NB4 (cell line): ENCODE measurements at places on chromosomes 2 and 18.

- DNase-seq, result peak; percentile 68
Measured at GRCh38 chr2:119049968-119050704, 108.1 kb downstream of the MARCO start.

DNA sequence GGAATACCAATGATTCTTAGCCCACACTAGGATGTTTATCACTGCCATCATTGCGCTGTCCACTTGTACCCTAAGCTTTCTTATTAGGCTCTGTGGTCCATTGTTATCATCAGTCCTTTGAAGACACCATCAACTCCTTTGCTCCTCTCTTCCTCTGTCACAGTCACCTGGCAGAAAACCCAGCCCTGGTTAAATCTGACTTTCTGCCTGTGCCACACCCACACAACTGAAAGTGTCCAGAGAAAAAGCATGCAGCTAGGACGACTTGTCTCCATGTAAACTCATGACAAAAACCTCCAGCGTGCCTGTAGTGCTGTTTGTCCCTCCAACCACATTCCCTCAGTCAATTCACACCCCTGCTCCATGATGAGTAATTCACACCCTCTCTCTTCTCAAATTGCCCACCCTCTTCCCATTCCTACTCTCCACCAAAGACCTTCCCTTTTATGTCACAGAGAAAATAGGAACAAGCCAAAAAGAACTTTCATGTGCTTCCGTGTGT, 297.4 kb upstream of the MGAT5 start:
- DNase-seq, result no peak

DNA sequence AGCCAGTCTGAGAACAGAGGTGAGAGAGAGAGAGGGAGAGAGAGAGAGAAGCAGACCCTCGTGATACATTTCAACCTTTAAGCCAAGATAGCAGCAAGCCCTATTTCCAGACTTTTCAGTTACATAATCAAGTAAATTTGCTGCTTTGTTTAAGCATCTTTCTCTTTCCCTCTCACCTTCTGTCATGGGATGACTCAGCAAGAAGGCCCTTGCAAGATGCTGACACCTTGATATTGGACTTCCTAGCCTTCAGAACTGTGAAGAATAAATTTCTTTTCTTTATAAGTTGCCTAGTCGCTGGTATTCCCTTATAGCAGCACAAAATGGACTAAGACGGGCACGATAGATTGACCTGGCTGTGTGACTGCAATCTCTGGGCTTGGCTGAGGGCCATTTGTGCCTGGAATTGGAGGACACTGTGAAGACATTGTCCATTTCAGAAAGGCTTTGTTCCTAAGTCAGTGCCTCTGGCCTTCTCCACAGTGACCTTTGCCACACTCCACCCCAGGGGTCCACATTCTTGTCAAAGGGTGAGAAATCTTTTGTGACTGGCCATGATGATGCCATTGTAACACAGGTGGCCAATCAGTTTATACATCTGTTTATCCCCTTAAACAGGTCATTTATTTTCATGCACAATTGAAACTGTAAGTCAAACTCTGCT, 51.3 kb upstream of the ITSN2 start:
- DNase-seq, result no peak

DNA sequence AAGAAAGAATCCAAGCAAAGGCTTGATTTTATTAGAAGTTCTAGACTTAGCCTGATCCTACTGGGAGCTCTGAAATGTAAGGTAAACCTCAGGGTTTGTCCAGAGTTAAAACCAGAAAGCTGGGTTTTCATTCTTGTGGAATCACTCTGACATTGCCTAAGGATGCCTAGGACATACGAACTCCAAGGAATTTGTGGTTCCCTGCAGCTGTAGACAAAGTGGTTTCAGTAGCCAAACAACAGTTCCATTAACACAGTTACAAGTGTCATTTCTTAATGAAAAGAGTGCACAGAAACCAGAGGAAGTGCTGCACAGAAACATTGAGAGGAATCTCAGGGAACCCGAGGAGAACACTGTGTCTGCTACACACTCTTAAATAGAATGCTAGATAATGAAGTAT, 221.4 kb upstream of the ST6GAL2 start:
- DNase-seq, result no peak

- no peak for DNase-seq
Measured at GRCh38 chr2:211435331-211435730, 878.9 kb downstream of the CPS1 start.

DNA sequence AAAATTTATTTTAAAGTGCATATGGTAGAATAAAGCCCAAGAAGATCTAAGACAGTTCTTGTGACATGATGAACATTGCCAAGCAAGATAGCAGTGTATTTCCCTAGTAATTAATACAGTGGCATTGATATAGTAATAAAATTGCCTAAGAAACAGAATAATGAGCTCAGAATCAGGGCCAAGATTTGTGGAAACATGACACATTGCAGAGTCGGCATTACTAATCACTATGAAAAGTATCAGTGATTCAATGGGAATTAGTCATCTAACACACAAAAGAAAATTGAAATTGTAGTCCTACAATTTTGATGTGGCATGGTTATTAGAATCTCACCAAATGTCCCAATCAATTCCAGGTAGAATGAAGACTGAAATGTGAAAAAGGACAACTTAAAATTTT, 243.0 kb upstream of the CYRIA start:
- no peak for DNase-seq

DNA sequence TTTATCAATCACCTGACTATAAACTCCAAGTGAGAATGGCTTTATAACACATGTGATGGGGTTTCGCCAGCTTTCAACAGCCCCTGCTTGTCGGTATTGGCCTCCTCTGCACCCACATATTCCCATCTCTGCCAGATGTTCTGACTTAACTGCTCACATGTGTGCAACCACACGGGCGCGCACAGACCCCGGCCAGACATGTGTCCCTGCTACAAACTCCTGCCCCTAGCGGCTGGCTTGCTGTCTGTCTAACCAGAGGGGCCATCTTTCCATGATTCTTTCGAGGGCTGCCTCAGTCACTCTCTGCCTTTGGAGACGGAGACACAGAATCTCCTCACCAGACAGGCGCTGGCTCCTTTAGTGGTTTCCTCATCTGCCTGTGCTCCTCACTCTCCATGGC, 15.3 kb downstream of the STON1 start:
- no peak for DNase-seq

GRCh38 chr2:218193701-218194100, 23.3 kb upstream of the ARPC2 start:
- no peak for DNase-seq

DNA sequence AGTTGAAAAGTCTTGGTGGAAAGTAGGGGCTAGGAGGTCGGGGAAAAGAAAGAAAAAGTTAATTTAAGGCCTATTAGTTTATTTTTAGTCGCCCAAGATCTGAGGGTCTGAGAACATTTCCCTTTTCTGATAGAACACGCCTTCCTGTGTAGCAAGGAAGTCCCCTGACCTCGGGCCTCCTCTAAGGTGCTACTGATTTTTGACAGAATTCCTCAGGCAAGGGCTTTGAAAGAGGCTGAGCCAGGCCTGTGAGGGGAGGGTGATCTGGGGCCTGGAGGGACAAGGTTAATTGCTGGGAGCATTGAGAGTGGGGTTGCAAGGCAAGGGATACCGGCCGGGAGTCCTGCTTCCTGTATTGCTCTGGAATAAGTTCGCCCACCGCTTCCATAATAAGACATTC, 131.4 kb upstream of the MYCN start:
- no peak for DNase-seq

- DNase-seq, result no peak
Measured at GRCh38 chr2:171316220-171316619, 117.6 kb downstream of the METTL8 start.

DNA sequence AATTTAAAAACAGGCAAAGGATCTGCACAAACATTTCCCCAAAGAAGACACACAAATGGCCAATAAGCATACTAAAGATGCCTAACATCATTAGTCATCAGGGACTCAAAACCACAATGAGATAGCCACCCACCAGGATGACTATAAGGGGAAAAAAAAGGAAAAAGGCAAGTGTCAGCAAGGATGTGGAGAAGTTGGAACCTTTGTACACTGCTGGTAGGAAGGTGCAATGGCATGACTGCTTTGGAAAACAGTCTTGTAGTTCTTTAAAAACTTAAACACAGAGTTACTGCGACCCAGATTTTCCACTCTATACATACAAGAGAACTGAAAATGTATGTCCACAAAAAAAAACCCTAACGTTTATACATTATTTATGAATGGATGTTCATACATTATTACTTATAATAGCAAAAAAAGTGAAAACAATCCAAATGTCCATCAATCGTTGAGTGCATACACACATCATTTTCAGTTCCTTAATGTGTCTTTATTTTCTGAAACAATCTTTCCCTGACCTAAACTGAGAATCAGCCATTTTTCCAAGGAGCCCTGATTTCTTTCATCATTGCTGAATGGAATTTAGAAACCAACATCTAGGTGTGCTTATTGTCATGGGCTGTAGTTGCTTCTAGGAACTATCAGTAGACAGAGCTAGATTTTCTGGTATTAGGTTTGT, 64.7 kb upstream of the TLK1 start:
- peak; percentile 55 for DNase-seq

DNA sequence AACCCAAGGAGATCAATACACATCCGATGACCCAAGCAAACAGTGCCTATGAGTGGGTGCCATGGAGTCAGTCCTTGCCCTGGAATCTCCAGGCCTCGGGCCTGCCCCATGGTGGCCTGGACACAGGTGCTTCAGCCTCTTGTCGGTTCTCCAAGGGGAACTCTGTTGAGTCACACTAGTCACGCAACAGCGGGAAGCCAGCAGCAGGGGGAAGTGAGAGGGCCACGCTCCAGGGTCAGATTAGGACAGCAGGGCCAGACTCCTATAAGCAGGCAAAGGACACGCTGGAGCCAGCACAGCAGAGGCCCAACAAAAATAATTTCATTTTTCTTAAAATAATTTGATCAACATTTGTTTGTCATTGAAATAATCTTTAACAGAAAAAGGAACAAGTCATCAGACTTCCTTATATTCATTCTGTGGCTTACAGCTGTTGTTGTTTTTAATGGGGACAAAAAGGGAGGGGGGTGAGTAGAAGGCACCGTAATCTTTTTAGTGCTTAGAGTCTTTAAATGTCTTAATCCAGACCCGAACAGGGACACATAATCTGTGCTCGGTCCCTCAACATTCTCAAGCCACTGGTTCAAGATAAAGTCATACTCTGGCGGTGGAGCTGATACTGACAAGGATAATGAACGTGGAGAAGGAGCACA, 16.4 kb upstream of the ARMC9 start:
- DNase-seq, result peak; percentile 95

DNA sequence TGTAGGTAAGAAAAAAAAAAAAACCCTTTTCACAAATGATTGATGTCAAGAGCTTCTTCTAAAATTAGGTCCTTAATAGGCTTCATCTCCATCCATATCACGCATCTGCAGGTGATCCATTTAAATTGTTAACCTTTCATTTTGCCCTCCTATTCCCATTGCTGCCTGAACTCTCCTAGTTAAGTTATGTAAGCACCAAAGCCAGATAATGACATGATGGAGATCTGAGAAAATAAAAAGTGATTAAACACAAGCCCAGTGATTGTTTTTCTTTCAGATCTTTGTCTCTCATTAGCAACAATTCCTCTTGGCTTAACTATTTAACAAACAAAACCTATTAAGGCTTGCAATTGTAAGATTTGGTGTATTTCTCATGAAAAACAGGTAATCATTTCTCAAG, 20.0 kb downstream of the LANCL1 start:
- no peak for DNase-seq

DNA sequence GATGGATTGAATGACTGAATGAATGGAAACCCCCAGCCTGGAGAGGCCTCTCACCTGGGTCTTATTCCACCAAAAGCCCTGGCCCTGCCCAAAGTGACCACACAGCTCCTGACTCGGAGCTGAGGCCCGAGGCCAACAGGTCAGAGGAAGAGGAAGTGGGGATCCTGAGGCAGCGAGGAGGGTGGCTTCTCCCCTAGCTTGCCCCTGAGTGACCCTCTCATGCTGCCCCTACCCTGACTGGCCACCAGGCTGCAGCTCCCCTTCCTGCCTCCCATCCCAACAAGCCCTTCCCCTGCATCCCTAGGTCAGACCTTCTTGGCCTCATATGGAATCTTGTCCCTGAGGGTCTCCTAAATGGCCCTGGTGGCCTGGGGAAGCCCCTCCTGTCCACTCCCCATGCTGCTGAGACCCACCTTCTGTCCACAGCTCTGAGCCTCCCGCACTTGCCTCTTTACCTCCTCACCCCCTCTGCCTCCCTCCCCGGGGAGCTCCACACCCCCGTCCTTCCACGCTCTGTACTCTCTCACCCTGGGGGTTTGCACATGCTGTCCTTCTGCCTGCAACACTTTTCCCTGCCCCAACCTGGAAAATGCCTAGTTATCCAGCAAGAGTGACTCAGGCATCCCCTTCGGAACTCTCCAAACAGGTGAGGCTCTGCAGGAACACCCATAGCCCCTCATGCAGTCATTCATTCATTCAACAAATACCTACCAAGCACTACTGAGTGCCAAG, 134.8 kb upstream of the HDAC4 start:
- DNase-seq, result no peak

- no peak for DNase-seq
Measured at GRCh38 chr2:206979922-206980321, 40.6 kb downstream of the CPO start.

DNA sequence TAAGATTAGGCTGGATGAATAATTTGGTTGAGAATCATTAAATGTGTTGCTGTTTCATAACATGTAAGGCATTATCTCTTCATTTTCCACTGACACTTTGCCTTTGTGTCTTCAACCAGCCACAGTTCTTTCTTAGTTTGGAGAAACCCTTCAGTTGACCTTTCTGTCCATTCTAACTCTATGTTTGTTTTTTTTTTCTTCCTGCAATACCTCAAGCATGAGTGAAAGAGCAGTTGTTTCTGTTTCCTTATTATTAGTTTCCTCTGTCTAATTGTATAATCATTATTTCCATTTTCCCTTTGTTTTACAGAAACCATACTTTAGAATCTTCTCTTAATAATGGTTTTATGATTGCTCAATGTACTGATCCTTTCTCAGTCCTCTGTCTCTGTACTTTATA, 25.6 kb downstream of the HADHB start:
- DNase-seq, result no peak

DNA sequence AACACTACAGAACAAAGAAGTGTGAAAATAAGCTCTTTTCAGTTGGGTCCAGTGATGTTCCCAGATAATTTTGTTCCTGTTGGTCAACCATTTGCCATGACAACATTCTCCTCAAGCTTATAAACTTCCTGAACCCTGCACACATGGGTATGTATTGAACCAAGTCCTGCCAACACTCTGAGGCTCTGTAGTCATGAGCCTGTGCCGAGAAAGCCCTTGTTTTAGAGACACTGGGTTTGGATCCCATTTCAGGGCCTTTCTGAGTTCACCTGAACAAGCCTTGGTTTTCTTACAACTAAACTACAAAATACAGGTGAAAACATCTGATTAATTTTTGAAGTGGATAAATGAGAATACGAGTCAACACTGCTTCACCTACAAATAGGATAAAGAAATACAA, 38.5 kb downstream of the AKAIN1 start:
- no peak for DNase-seq

GRCh38 chr2:71898375-71898774, 249.3 kb downstream of the CYP26B1 start:
- DNase-seq, result no peak
